ENCODE measurements at places on chromosomes 13 and 19.

- no peak within 1 kb of the TSS for H3K27ac ChIP-seq
- no peaks in the 10 kb centered on the region for H3K4me1 ChIP-seq
- no peaks in the 10 kb centered on the region for H3K27me3 ChIP-seq
These were observed at the start of gene RXFP2 for GRCh38 chr13:31739226-31739625. Gene RXFP2 (plus strand): TSS chr13:31739526. CDS start chr13:31739613, 87 bp downstream.

GRCh38 chr19:45347570-45348366 is 7.2 kb downstream of the KLC3 start:
- H3K36me3 ChIP-seq, result peaks cover 35% of the 10 kb centered on the region
- H3K27ac ChIP-seq, result no peak overlapping the region
- no peaks in the 10 kb centered on the region for H3K4me1 ChIP-seq
- no peaks in the 10 kb centered on the region for H3K27me3 ChIP-seq
- H3K4me3 ChIP-seq, result no peak overlapping the region

- no peak overlapping the region for H3K4me3 ChIP-seq
- no peaks in the 10 kb centered on the region for H3K36me3 ChIP-seq
- no peak overlapping the region for H3K27ac ChIP-seq
- no peaks in the 10 kb centered on the region for H3K27me3 ChIP-seq
- DNase-seq, result no peak
These were observed 1074.4 kb upstream of the PRR20A start for GRCh38 chr13:56066321-56066720.

DNA sequence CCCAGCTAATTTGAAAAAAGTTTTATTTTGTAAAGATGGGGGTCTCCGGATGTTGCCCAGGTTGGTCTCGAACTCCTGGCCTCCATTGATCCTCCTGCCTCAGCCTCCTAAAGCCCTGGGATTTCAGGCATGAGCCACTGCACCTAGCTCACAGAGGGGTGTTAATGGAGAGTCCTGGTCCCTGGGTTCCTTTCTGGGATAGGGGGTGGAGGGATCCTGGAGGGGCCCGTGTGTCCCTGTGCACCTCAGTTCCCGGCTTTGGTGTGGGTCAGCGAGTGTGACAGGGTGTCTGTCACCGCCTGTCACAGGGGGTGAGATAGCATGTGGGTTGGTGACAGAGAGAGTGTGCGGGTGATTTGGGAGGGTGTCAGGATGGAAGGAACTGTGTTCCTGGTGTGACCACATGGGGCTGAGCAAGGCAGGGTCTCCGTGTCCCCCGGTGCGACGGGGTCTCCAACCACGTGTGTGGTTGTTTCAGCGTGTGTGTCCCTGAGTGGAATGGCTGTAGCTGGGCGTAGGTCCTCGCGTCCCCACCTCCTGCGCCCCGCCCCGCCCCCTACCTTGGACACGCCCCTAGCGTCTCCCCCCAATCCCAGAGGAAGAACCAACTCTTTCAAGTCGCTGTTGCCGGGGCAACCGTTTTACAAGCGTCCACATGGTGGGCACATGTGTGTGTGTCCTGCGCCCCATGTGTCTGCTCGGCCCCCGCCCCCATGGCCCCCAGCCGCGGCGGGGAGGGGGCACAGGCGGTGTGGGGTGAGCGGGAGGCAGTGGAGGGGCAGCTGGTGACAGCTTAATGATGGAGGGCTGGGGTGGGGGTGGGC is 2.9 kb upstream of the NRTN start:
- peaks cover 6% of the 10 kb centered on the region for H3K27me3 ChIP-seq
- no peaks in the 10 kb centered on the region for H3K36me3 ChIP-seq
- DNase-seq, result no peak
- H3K4me1 ChIP-seq, result peaks cover 22% of the 10 kb centered on the region
- H3K4me3 ChIP-seq, result no peak overlapping the region

- H3K27ac ChIP-seq, result no peak overlapping the region
- no peaks in the 10 kb centered on the region for H3K4me1 ChIP-seq
- H3K36me3 ChIP-seq, result no peaks in the 10 kb centered on the region
- no peak for DNase-seq
These were observed 425.5 kb downstream of the PCDH20 start for GRCh38 chr13:60990032-60990733.

- no peaks in the 10 kb centered on the region for H3K36me3 ChIP-seq
- H3K27ac ChIP-seq, result no peak overlapping the region
- DNase-seq, result no peak
- H3K4me1 ChIP-seq, result no peaks in the 10 kb centered on the region
- no peak overlapping the region for H3K4me3 ChIP-seq
- H3K27me3 ChIP-seq, result no peaks in the 10 kb centered on the region
These were observed 1305.2 kb upstream of the PCDH9 start for GRCh38 chr13:68535329-68535728.

- DNase-seq, result no peak
- peaks cover 21% of the 10 kb centered on the region for H3K4me1 ChIP-seq
- no peaks in the 10 kb centered on the region for H3K27me3 ChIP-seq
These were observed 2.4 kb downstream of the IZUMO4 start for GRCh38 chr19:2099054-2099501.

- no peak overlapping the region for H3K27ac ChIP-seq
- H3K4me1 ChIP-seq, result no peaks in the 10 kb centered on the region
- DNase-seq, result no peak
- no peaks in the 10 kb centered on the region for H3K36me3 ChIP-seq
- H3K4me3 ChIP-seq, result no peak overlapping the region
- H3K27me3 ChIP-seq, result no peaks in the 10 kb centered on the region
These were observed 676.7 kb upstream of the SPRY2 start for GRCh38 chr13:81017513-81018152.

GRCh38 chr19:791567-792305 is 5.5 kb upstream of the PTBP1 start:
- H3K27ac ChIP-seq, result peak overlapping the region; percentile 59
- no peak for DNase-seq
- no peaks in the 10 kb centered on the region for H3K27me3 ChIP-seq
- H3K4me3 ChIP-seq, result no peak overlapping the region
- peaks cover 40% of the 10 kb centered on the region for H3K36me3 ChIP-seq

DNA sequence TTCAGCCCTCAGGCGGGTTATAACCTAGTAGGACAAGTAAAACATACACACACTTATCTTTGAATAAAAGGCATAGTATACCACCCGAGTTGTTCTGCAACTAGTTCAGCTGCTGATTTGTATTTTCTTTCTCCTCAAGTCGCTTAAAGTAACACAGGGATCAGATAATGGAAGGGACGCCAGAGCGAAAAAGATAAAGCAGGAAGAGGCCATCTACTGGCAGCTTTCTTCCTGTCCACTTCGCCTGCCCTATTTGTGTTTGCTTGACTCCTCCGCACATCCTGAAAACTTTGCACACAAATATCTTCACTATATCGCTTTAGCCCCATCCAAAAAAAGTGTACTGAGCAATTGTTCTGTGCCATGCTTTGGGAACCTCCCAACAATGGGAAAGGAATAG is 238.0 kb upstream of the SOX21 start:
- H3K27ac ChIP-seq, result no peak overlapping the region
- peaks cover 6% of the 10 kb centered on the region for H3K4me1 ChIP-seq
- no peaks in the 10 kb centered on the region for H3K27me3 ChIP-seq
- H3K36me3 ChIP-seq, result no peaks in the 10 kb centered on the region
- H3K4me3 ChIP-seq, result no peak overlapping the region

DNA sequence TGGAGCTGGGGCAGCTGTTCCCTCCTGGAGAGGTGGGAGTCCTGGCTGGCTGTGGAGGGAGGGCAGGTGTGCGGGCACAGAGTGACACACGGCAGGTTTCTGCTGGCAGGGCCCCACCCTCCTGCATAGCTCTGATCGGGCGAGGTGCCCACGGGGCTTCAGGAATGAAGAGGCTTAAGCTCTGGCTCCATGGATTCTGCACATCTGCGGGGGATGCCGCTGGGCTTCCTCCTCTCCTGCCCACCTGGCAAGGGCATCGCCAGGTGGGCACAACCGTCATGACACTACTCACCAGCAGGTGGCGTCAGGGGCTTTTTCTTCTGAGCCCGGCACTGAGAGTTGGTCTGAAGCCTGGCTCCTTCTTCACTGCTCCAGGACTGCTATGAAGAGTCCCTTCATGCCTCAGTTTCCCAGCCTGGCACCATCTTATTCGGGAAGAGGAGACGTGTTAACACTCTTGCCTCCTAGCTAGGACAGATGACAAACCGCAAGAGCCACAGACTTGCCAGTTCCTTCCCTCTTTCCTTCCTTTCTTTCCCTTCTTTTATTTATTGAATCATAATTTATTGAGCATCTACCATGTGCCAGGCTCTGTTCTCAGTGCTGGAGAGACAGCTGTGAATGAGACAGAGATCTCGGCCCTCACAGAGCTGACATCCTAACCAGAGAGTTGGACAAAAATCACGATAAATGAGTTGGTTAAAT is 15.2 kb upstream of the PAK4 start:
- DNase-seq, result peak; percentile 29
- no peaks in the 10 kb centered on the region for H3K4me1 ChIP-seq

- H3K4me3 ChIP-seq, result no peak overlapping the region
- H3K4me1 ChIP-seq, result no peaks in the 10 kb centered on the region
- DNase-seq, result no peak
- no peak overlapping the region for H3K27ac ChIP-seq
- H3K36me3 ChIP-seq, result no peaks in the 10 kb centered on the region
These were observed 19.5 kb upstream of the ARL11 start for GRCh38 chr13:49608651-49609331.

DNA sequence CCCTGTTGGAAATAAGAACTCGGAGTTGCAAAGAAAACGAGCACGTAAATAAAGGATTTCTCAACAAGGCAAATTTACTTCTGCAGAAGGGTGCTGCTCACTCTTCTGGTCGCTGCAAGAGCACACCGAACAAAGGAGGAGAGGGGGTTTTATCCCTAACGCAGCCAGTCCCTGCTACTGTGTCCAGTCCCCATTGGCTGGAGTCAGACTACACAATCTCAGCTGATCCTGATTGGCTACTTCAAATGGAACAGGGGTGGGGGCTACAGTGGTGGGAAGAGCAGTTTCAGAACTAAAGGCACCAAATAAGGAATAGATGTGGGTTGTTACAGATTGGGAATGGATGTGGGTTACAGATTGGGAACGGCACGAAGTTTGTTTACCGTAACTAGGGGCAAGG is 63.9 kb upstream of the MCF2L start:
- no peak for DNase-seq
- H3K4me3 ChIP-seq, result no peak overlapping the region
- peaks cover 24% of the 10 kb centered on the region for H3K27me3 ChIP-seq

- H3K4me1 ChIP-seq, result peaks cover 6% of the 10 kb centered on the region
- peaks cover 50% of the 10 kb centered on the region for H3K36me3 ChIP-seq
- DNase-seq, result peak; percentile 35
- H3K27ac ChIP-seq, result peak overlapping the region; percentile 65
- no peaks in the 10 kb centered on the region for H3K27me3 ChIP-seq
These were observed 763 bp downstream of the POLD1 start for GRCh38 chr19:50384685-50385535.

DNA sequence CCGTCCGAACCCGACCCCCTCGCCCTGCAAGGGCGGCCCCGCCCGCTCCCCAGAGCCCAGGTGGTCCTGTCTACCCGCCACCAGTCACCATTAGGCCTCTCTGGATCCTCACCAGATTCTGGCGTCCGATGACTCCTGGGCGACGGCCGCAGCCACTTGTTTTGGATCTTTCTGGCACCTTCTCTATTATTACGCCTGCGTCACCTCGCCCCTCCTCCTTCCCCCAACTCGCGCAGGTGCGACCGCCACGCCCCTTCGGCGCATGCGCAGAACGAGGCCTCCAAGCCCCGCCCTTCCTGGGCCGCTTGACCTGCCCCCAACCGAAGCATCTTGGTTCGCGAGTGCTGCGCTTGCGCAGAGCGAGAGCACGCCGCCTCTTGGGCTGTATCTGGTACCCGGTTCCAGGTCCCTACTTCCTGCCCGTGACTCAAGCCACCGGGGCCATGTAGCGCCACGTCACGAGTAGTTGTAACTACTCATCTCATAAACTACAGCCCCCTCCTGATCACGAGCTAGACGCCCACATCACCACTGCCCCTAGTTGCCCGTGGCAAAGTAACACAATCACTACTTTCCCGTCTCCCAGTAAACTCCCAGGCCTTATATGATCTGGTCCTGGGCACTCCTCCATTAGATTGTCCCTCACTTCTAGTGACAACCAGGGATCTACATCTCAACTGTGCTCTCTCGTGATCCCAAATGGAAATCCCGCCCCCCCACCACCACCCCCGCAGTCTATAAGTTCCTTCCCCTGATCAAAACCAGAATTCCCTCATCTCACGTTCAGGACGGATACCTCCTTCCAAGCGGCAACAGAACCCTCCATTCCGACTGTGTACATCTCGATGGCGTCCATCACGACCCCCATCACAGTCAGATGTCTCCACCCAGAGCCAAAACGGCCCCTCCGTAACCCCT is at the start of gene DEDD2:
TSS of gene DEDD2 (minus strand) at position 158 of the 918 bp plus-strand sequence. CDS start 670 bp downstream, outside the sequence.
- peak; percentile 98 for DNase-seq
- no peaks in the 10 kb centered on the region for H3K27me3 ChIP-seq
- peaks cover 25% of the 10 kb centered on the region for H3K4me1 ChIP-seq
- H3K36me3 ChIP-seq, result peaks cover 16% of the 10 kb centered on the region
- peak within 1 kb of the TSS; percentile 50 for H3K4me3 ChIP-seq

DNA sequence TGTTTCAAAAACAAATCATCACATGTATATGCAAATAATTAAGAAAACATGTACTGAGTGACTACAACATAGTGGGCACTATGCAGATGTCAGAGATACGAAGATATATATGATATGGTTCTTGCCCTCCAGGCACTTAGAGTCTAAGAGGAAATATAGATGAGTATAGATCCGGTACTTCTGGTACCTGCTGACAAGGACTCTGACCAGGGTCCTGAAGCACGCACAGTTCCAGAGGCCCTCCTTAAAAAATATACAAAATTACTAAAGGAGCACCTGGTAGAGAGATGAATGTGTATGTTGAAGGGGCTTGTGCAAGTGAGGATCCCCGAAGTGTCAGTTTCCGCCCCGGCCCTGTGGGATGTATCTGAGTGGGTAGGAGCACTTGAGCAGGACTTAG is 31.3 kb downstream of the MTUS2 start:
- no peaks in the 10 kb centered on the region for H3K27me3 ChIP-seq
- H3K27ac ChIP-seq, result no peak overlapping the region
- H3K4me3 ChIP-seq, result no peak overlapping the region
- no peak for DNase-seq
- no peaks in the 10 kb centered on the region for H3K36me3 ChIP-seq

DNA sequence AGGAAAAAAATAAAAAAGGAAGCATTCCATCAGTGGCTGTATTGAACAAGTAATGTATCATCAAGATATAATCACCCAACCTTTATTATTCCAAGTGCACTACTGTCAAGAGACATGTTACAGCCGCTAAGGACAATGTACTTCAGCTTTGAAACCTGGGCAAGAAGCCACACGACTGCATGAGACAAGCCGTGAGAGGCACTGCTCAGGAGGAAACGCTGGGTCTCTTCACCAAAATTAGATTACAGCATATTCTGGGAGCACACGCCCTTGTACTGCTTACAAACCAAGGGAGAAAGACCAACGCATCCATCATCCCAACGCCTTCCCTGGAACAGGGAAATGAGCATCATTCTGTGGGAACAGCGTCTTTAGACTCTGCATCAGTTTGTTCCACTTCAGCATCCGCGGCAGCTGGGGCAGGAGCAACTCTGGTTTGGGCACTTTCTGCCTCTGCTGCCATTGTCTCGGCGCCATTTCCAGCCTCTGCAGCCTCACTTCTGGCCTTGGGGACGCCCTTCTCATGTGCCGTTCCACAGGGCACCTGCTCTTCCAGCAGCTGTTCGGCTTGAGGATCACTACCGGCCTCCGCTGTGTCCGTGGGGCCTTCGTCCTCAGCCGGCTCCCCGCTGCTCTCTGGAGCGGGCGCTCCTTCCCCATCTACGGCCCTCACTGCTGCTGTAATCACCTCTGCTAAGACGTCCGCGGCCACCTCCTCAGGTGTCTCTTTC is 22.4 kb upstream of the BRD4 start:
- no peak for DNase-seq
- H3K4me1 ChIP-seq, result no peaks in the 10 kb centered on the region
- peaks cover 75% of the 10 kb centered on the region for H3K36me3 ChIP-seq
- H3K27ac ChIP-seq, result no peak overlapping the region
- no peak overlapping the region for H3K4me3 ChIP-seq

- H3K4me1 ChIP-seq, result no peaks in the 10 kb centered on the region
- H3K27me3 ChIP-seq, result no peaks in the 10 kb centered on the region
- H3K36me3 ChIP-seq, result no peaks in the 10 kb centered on the region
- no peak for DNase-seq
These were observed 224.4 kb downstream of the LACC1 start for GRCh38 chr13:44104197-44104490.
